ENCODE measurements at places on chromosomes 3 and 15.

- no peak for DNase-seq
Measured at GRCh38 chr3:197216914-197217313, 81.5 kb downstream of the DLG1 start.

DNA sequence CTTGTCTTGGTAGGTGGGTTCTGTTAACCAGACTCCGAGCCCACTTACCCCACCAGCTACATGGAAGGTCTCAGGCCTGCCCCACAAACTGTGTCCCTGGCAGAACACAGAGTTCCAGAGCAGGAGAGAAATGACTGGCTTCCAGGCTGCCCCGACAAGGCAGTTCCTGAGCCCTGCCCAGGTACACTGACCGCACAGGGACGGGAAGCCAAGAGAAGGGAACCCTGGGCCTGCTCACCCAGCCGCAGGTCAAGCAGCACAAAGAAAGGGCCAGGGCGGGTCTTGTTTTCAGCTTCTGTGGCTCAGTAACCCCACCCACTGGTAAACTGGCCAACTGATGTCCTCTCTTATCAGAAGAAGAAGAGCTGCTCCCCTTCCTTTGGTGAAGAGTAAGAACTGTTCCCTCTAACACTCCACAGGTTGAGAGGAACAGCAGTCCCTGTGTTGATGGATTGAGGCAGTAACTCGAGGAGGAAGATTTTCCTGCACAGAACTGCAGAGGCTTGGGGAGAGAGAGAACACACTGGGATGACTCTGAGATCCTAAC is 68.4 kb downstream of the CRTC3 start:
- no peak for DNase-seq

GRCh38 chr15:74845208-74845568 is 2.2 kb upstream of the ULK3 start:
- DNase-seq = no peak

- peak; percentile 86 for DNase-seq
Measured at GRCh38 chr3:156675830-156676767, 1.7 kb downstream of the TIPARP start.

GRCh38 chr3:76724075-76724474 is 315.8 kb upstream of the ROBO2 start:
- no peak for DNase-seq

DNA sequence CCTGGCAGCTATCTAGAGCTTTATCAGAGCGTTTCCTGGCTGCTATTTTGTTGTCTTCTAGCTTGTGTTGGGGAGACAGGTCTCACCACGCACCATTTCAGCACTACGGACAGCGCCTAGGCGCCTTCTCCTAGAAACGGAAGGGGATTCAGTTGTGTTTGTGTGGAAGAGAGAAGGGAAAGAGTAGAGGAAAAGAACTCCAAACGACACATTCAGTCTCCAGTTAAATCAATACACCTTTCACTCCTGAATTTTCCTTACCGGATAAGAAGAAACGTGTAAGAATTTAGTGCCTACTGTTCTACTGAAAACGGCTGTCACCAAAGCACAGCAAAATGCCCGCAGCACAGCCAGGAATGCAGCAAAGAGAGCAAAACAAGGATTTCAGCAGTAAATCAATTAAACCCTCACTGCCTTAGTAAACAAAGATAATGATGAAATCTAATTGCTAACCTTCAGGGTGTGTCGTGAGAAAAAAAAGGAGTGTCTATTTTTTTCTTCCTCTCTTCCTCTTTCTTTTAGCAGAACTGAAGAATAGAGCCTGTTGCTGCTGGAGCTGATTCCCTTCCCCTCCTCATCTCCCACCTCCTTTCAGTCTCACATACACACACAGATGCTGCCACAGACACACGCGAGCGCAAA is 412 bp upstream of the CTXN2 start:
- peak; percentile 10 for DNase-seq

- DNase-seq = peak; percentile 43
Measured at GRCh38 chr15:58931987-58932588, 1.4 kb downstream of the SLTM start.
